ENCODE measurements at places on chromosomes 5 and 9.

DNA sequence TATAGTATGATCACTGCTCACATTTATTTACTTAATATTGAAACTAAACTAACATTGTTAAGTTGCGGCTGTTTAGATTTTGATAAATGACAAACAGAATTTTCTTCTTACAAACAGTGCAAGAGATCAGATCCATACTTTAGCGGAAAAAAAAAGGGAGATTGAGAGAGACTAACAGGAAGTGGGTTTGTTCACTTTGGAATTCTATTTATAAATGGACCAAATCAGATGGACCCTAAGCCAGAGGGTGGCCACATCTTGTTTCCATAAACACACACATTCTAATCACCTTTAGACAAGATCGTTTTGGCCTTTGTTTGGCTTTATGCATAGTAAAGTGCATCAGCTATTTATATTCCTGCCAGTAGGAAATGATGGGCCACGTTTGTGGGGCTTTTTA lies 381.4 kb upstream of the CD180 start:
- DNase-seq: no peak

DNA sequence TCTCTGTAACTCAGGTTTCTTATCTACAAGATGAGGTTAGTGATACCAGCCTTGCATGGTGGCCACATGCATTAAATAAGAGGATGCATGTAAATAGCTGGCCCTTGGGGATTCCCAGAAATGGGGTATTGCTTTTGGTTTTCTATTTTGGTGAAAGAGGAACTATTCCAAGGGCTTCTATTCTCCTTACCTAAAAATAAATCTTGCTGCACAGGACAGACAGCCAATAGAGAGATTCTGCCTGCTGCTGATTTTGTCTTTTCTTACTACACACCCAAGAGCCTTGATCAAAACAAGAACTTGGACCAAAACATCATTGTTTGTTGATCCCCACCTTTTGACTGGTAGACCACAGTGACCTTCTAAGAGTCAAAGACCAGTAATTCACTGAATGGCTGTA lies 161.8 kb downstream of the PJA2 start:
- DNase-seq: no peak

- DNase-seq: no peak
Measured at GRCh38 chr5:7615566-7616061, 219.7 kb downstream of the ADCY2 start.

GRCh38 chr9:89543111-89543510 lies 45.2 kb upstream of the SEMA4D start:
- no peak for DNase-seq

GRCh38 chr9:85941966-85942912 lies 1.3 kb downstream of the NAA35 start:
- no peak for DNase-seq

- no peak for DNase-seq
Measured at GRCh38 chr5:39501397-39501796, 76.6 kb upstream of the DAB2 start.

- DNase-seq: no peak
Measured at GRCh38 chr5:147187099-147187540, 47.7 kb upstream of the STK32A start.

DNA sequence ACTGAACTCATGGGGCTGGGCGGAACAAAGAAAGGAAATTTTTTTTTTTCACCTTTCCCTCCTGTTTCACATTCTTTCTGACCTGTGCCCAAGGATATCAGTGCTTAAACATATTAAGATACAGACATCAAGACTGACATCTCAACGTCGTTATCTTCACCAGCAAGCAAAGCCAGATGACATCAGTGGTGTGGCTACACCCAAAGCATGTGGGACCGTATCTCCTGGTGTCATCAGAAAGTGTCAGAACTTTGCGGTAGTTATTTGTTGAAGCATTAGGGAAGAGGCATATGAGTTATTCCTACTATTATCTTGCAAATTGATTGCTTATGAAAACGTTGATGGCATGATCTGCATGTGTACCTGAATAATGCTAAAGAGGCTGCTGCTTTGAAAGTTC lies 487.4 kb downstream of the TLE4 start:
- DNase-seq: no peak

- peak; percentile 49 for DNase-seq
Measured at GRCh38 chr5:14185326-14186058, 42.4 kb downstream of the TRIO start.

DNA sequence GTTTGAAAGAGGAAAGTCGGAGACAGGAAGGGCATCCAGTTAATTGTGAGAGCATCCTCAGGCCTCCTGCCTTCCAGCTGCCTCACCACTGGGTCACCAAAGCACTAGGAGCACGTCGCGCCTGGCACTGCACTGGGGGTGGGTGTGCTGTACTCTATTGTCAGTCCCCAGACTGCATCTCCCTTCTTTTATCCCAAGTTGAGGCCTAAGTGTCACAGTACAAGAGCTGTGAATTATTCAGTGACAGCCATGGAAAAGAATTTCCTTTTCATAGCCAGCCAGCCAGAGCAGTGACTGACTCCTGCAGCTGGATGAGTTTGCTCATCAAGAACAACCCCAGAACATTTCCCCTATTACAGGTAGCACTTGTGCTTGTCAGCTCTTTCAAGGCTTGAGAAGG lies 16.3 kb downstream of the CLTA start:
- DNase-seq: no peak

- no peak for DNase-seq
Measured at GRCh38 chr9:87703636-87704276, 22.2 kb upstream of the CTSL start.

GRCh38 chr9:19379697-19380046 lies 364 bp downstream of the RPS6 start:
- DNase-seq: no peak

DNA sequence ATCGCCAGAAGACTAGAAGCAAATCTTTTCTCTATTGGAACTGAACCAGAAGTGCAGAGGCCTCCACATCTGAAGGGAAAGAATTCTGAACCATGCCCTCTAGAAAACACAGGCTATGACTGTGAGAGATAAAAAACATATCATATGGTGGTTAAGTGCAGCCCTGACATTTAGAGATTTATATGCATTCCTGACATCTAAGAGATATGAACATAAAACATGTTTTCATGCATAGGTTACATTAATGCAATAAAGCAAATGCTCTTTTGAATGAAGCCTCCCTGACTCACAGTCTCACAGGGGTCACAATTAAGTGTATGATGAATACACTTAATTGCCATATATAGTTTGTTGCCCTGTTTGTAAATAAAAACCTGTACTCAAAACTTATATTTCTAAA lies 28.9 kb upstream of the CKMT2 start:
- no peak for DNase-seq

DNA sequence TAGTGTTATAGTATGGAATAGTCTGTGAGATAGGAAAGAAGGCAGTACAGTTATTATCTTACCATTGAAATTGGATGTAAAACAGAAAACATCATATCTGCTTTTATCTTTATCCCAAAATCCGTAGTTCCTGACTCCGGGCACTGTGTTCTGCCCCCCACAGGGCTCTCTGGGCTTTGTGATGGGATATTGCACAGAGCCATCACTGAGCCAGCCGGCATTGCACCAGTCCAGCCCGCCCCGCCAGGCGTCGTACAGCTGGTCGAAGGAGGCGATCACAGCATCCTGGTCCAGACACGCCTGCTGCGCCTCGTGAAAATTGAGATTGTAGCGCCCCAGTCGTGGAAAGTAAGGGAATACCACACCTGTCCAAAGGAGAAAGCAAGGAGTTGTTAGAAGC lies 76.4 kb downstream of the HAPLN1 start:
- DNase-seq: no peak

GRCh38 chr5:178940569-178941360 lies at the start of gene ZNF454:
Gene ZNF454 (plus strand): TSS chr5:178941198. CDS start chr5:178942792, 1,594 bp downstream.
- peak; percentile 63 for DNase-seq

- no peak for DNase-seq
Measured at GRCh38 chr9:134964271-134965055, 46.8 kb upstream of the FCN1 start.

GRCh38 chr5:548256-548655 lies 24.0 kb upstream of the SLC9A3 start:
- DNase-seq: no peak

GRCh38 chr9:112285056-112285455 lies 48.4 kb downstream of the PTBP3 start:
- DNase-seq: no peak

DNA sequence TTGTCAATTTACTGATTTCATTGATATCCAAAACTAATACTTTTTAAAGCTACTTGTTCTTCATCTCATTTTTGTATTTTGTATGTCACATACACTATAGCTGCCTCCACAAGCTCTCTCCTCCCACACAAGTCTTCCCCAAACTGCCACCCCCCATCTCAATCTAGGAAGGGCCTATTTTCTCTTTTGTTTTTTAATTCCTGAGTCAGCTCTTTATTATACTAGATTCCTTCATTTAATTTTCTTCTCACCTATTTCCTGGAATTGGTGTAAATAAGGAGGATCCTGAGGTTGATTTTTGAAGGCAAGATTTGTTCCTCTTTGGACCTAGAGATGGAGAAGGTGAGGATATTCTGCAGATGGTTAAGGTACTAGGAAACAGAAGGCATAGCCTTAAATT lies 277.4 kb downstream of the GABRB2 start:
- no peak for DNase-seq

DNA sequence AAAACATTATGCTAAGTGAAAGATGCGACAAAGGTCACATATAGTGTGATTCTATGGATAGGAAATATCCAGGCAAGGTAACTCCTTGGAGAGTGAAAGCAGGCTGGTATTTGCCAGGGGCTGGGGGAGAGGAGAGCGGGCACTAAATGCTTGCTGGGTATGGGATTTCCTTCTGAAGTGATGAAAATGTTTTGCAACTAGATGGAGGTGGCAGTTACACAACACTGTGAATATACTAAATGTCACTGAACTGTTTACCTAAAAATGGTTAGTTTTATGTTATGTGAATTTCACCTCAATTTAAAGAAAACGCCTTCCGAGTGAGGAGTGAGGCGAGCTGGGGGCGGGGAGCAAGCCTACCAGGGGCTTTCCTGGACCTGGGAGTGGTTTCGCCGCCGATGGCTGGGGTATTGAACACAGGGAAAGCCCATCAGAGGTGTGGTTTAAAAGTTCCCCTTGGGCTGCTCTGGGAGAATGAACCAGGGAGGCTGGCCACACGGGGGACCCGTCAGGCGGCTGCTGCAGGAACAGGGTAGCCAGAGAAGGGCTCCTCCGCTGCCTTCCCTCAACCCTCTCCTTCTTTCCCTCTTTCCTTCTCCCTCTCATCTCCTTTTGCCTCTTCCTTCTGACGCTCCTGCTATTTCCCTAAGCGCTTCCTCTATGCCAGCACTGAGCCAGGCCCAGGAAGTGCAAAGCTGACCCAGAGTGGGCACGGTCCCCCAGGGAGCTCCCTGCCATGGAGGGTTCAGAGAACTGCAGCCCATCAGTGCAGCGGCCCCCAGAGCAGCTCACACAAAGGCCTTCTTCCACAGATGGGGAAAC lies 4.9 kb downstream of the AKNA start:
- DNase-seq: no peak

- no peak for DNase-seq
Measured at GRCh38 chr5:10262121-10262774, 12.2 kb downstream of the CCT5 start.

- peak; percentile 61 for DNase-seq
Measured at GRCh38 chr5:56090793-56091460, 96.2 kb upstream of the IL6ST start.

DNA sequence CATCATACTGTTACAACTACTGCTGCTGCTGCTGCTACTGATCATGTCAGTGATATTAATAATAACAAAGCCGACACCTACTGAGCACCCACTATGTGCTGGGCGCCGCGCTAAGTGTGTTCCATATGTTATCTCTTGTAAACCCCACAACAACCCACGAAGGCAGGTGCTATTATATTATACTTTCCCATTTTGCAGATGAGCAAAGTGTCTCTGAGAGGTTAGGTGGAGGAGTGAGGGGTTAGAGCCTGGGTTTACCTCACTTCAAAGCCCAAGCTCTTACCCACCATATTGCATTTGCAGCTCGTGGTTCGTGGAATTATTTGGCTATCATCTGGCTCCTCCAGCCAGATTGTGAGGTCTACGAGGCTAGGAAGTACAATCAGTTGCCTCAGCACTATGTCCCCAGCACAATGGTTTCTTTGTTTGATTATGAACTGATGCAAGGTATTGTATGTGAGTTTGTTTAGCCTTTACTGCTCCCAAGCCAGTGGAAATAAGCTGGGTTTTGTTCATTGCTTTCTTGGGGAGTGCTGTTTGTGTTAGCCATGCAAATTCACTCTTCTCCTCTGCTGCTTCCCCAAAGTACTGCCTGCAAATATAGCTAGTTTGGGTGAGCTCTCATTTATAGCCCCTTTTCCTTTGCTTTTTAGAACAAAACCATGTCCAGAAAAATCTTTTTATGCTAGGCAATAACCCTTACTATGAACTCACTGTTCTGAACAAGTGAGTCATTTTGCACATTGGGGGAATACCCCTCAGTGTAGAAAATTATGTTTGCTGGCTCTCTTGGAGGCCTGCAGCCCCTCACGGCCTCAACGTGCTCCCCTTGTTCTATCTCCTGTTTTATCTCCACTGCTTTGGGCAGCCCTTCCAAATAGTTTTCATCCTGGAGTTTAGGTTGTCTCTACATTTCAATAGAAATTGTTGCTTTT lies 47.9 kb downstream of the ALG2 start:
- peak; percentile 67 for DNase-seq

DNA sequence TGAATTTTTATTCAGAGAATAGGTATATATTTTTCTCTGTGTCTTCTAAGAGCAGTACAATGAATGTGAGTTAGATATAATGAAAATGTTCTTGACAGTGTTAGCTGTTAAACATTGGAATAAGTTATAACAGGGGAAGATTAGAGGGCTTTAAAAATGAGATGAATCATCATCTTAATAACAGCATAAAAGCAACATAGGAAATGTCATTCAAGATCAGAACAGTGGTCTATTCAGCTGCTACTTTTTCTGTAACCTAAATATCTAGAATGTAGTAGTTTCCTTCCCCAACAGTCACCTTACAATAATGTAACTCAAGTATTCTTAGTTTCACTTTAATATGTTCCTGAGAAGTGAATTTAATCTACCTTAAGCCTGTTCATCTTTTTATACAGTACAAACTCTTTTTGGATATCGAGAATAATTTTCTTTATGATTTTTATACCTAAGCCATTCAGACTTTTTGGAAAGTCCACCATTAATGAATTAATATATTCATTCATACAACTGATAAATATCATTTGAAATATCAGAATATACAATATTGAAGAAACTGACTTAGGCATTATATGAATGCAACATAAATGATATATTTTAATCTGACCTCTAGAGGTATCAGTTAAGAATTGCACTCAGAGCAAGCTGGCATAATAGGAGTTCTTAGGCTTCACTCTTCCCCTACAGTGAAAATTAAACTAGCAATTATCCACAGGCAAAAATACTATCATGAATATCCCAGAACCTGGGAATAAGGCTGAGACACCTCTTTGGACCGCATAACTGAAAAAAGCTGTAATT lies 66.1 kb upstream of the EDIL3 start:
- no peak for DNase-seq
